ENCODE measurements at places on chromosomes 12 and 14. TPM values are rescaled to one million over a fixed set of nuclear protein-coding genes. Genes with fewer than 3 reads are reported as not detected.

DNA sequence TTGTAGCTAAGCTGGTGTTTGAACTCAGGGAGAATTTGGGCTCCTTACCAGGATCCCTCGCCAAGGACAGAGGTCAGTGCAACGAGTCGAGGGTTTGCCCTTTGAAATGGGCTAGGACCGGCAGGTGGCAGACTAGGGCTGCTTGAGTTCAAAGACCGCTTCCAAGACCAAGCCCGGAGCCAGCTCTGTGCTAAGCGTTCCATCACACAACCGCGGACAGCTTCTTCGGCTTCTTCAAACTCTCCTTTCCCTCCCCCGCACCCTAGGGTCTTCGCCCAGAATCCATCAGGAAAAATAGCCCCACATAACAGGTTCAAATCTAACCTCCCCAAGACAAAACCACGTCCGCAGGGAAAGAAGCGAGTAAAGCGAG is 705 bp upstream of the FLVCR2 start:
- DNase-seq, result peak; percentile 92
- H3K27ac ChIP-seq, result peak overlapping the region; percentile 82
- H3K36me3 ChIP-seq, result no peaks in the 10 kb centered on the region
- H3K27me3 ChIP-seq, result no peaks in the 10 kb centered on the region
- peaks cover 24% of the 10 kb centered on the region for H3K4me1 ChIP-seq

- peak overlapping the region; percentile 79 for H3K27ac ChIP-seq
- H3K36me3 ChIP-seq, result no peaks in the 10 kb centered on the region
- H3K27me3 ChIP-seq, result no peaks in the 10 kb centered on the region
- peaks cover 56% of the 10 kb centered on the region for H3K4me1 ChIP-seq
- peak; percentile 78 for DNase-seq
Observed at GRCh38 chr14:51396222-51396815, 156.3 kb downstream of the TMX1 start.

DNA sequence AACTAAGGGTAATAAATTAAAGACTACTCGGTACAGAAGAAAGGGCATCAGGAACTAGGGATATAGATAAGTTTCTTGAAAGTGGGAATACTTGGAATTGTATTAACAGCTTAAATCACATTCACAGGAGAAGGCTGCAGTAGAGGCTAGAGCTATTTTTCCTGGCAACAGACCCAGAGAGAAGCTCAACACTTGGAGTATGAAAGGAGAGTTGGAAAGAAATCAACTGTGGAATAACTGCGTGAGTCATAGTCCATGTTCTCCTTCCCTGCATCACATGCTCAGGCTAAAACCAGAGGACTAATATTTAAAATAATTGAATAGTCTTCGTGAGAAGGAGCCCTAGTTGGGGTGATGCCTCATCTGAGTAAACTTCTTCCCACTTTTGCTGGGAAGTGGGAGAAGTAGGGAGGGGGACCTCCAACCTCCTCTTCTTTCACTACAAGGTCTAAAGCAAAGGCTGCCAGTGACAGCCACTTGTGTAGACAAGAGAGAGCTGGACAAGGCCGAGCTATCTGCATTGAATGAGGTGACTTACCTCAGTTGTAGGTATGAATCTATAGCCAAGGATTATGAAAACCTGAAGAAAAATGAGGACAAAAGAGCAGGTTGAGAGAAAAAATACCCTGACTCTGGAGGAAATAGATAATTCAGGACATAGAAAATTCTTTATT is 32.7 kb downstream of the DYRK2 start:
- H3K4me3 ChIP-seq, result no peak overlapping the region
- H3K27ac ChIP-seq, result peak overlapping the region; percentile 89
- no peaks in the 10 kb centered on the region for H3K27me3 ChIP-seq
- peaks cover 31% of the 10 kb centered on the region for H3K4me1 ChIP-seq
- no peak for DNase-seq
- H3K36me3 ChIP-seq, result no peaks in the 10 kb centered on the region

DNA sequence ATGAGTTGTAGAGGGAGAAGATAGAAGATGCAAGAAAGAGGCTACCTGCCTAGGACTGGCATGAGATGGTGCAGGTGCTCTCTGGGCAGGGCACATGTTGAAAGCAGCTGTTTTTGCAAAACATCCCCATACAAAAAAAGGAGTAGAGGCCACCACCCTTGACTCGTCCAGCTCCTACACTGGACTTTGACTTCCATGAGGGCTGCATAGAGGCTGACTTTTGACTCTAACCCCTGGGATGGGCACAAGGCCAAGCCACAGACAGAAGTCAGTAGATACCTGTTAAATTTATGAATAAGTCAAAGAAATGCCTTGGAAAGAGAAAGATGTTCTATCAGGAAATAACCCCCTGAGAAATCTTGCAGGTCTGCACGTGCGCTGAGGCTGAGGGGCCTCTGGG is 1139.1 kb upstream of the TMEM132C start:
- no peaks in the 10 kb centered on the region for H3K27me3 ChIP-seq
- no peaks in the 10 kb centered on the region for H3K4me1 ChIP-seq
- H3K36me3 ChIP-seq, result no peaks in the 10 kb centered on the region
- no peak for DNase-seq

DNA sequence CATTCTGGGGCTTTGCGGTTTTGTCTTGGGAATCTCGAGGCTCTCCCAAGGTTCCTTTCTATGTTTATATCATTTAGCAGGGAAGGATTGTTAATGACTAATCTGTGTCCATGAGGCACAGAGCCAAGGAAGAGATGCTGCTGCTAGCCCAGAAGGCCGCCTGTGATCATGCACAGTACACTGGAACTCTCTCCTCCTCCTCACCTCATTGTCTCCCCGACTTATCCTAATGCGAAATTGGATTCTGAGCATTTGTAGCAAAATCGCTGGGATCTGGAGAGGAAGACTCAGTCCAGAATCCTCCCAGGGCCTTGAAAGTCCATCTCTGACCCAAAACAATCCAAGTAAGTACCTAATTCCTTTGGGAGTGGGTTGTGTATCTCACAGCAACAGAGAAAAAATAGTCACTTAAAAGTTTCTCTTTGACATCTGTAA is at the start of gene NR1H4:
TSS of gene NR1H4 (plus strand) at position 151 of the 435 bp plus-strand sequence. CDS start 19,458 bp downstream, outside the sequence.
- H3K4me3 ChIP-seq, result no peak within 1 kb of the TSS
- no peaks in the 10 kb centered on the region for H3K4me1 ChIP-seq
- H3K27me3 ChIP-seq, result no peaks in the 10 kb centered on the region
- peak; percentile 68 for DNase-seq

The ENDOU gene
- 1.6 TPM for total RNA-seq

The DLK1 gene
- not detected for total RNA-seq

DNA sequence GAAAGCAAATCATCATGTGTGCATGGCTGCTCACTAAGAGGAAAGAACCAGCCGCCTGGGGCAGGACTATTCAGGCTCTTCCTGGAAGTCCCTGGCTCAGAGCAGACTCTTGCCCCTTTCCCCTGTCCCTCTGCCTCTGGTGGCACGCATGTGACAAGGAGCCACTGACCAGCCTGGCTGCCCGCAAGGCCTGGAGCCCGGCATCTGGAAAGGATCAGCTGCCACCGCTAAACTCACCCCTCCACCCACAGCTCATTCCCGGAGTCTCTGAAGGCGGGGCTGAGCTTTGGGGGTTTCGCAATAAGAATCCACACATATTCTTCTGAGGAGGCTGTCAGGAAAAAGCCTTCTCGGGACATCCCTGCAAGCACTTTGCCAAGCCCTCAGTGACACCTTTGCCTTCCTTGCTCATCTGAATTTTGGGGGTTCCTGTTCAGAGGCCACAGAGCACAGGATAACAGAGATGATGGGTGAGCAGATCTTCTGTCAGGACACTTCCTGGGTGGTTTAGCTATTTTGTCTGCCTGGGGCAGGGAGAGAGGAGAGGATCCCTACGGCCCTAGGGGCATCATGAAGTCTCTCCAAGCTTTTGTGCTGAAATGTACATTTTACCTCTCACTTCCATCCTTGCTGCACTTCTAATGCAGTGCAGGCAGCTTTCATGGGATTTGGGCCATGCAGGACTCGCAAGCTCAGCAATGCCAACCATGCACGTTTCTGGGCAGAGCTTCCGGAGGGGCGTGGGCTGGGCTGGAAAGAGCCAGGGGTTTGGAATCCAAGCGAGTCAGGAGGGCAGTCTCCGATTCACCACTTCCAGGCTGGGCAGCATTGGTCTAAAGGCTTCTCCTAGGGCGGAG is 124.8 kb upstream of the MAP1LC3B2 start:
- no peaks in the 10 kb centered on the region for H3K27me3 ChIP-seq
- peak overlapping the region; percentile 14 for H3K4me3 ChIP-seq
- H3K4me1 ChIP-seq, result peaks cover 29% of the 10 kb centered on the region
- peak overlapping the region; percentile 77 for H3K27ac ChIP-seq

- H3K4me1 ChIP-seq, result no peaks in the 10 kb centered on the region
- H3K4me3 ChIP-seq, result no peak overlapping the region
- no peak for DNase-seq
- no peaks in the 10 kb centered on the region for H3K36me3 ChIP-seq
- no peaks in the 10 kb centered on the region for H3K27me3 ChIP-seq
- no peak overlapping the region for H3K27ac ChIP-seq
Observed at GRCh38 chr14:58797010-58797429, 159.3 kb downstream of the DACT1 start.

- peaks cover 39% of the 10 kb centered on the region for H3K4me1 ChIP-seq
Observed at GRCh38 chr12:106248312-106248845, 559 bp upstream of the CKAP4 start.

- no peak for DNase-seq
- no peak overlapping the region for H3K27ac ChIP-seq
- H3K27me3 ChIP-seq, result no peaks in the 10 kb centered on the region
- no peaks in the 10 kb centered on the region for H3K4me1 ChIP-seq
- H3K36me3 ChIP-seq, result no peaks in the 10 kb centered on the region
Observed at GRCh38 chr12:79001404-79001803, 136.8 kb downstream of the SYT1 start.
